Astrocyte (in vitro differentiated cells and primary cell): ENCODE measurements at places on chromosomes 1 and 21. TPM values are rescaled to one million over a fixed set of nuclear protein-coding genes. Genes with fewer than 3 reads are reported as not detected.
A peak's percentile ranks its signal among the peaks of the same experiment; 100 is the strongest.

The ADCY10 gene
- total RNA-seq: 0.07 and 0.27 TPM in 2 replicates

DNA sequence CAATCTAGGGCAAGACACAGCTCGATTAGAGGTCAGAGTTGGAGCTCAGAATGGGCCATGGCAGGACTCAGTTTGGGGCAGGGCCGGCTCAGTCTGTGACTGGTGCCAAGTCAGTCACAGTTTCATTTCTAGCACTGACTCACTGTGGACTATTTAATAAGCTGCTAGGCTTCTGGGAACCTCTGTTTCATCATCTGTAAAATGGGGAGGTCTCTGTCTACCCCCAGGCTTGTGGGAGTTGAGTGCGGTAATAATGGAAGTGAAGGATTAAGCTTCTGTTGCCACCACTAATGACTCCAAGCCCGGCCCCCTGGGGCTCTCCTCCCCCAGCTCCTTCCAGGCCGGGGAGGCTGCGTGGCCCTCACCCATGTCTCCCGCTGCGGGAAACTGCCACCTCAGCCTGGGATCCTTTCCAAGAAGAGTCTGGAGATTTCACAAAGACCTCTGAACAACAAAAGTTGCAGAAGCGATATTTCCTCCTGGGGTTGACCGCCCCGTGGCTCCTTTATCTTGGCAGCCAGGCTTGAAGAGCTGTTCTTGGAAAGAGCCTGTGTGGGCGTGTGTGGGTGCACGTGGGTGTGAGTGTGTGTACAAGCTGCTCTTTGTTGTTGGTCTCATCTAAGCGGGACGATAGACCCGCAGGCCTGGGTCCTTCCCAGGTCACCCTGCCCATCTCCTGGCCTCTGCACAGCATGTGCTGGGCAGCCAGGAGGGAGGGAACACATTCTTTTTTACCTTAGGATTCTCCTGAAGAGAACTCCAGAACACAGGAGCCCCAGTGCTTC, 29.1 kb downstream of the KNCN start:
- DNase-seq: peak; percentile 71
- H3K4me1 ChIP-seq: peaks cover 34% of the 10 kb centered on the region
- peaks cover 19% of the 10 kb centered on the region for H3K27me3 ChIP-seq

GRCh38 chr1:150173141-150173585, 23.4 kb downstream of the PLEKHO1 start:
- H3K27me3 ChIP-seq: no peaks in the 10 kb centered on the region
- H3K27ac ChIP-seq: no peak overlapping the region
- no peak overlapping the region for H3K4me3 ChIP-seq

DNA sequence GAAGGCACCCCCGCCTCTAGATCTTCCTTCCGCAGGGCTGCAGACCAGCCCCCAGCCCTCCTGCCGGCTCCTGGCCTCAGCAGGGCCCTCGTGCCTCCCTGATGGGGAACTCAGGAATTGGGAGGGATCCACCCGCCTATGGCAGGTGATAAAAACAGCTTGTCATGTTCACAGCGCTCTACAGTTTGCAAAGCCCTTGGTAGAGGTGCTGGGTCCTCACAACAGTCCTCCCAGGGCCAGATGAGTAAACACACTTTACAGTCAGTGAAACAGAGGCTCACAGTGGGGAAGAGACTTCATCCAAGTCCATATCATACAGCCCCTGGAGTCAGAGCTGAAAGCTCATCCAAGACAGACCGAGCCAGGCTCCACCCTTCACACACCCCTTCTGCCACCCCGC, 97.0 kb upstream of the IFFO2 start:
- no peak overlapping the region for H3K27ac ChIP-seq
- H3K36me3 ChIP-seq: no peaks in the 10 kb centered on the region
- peaks cover 6% of the 10 kb centered on the region for H3K4me1 ChIP-seq

DNA sequence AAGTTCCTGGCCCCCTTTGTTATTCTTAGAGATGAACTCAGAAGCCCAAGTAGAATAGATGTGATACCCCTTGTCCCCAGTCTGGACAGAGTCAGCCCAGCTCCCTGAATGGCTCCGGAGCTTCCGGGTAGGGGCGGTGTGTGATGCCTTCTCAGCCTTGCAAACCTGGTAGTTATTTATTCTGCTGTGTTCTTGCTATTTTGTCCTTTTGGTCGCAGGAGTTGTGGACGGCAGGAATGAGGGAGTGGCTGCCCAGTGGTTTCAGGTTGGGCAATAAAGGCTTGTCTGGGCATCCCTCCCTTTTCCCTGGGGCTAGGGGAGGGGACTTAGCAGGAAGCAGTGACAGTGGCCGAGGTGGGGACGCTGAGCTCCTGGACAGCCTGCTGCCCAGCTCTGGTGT, 2.8 kb downstream of the PTPRU start:
- H3K4me3 ChIP-seq: no peak overlapping the region
- no peaks in the 10 kb centered on the region for H3K36me3 ChIP-seq
- no peak for DNase-seq
- H3K4me1 ChIP-seq: peaks cover 33% of the 10 kb centered on the region

The PPIAL4G gene
- total RNA-seq: not detected in 2 replicates

The LEFTY1 gene
- total RNA-seq: 4.2 and 11.8 TPM in 2 replicates

DNA sequence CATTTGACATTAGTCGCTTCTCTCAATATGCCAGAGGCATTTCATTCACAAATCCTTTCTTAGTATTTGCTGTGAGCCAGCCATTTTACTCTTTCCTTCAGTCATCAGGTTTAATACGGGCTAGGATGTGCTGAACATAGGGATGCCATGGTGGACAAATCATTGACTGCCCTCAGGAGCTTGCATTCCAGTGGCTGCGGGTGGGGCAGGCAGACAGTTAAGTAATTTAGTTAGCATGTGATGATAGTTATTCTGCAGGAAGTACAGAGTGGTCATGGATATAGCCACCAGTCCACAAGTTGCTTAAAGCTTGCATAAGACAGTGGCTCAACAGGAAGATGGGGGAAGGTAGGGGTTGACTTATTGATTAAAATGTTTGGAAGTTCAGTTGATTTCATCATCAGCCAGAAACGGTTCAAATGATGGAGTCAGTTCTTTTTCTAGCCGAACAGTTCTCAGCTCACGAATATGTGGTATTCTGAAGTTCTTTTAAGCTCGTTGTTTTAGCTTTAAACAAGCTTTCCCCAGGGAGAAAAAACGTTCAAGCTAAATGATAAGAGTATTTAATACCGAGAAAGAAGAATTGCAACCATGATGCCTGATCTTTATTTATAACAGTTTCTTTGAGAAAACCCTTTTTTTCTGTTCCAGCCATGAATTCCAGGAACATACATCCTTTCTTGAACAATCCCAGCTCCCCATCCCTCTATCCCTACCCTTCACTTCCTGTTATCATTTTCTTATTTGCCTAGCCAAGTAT, 1.4 kb downstream of the SLC22A15 start:
- H3K4me1 ChIP-seq: no peaks in the 10 kb centered on the region
- peaks cover 4% of the 10 kb centered on the region for H3K27me3 ChIP-seq
- DNase-seq: peak; percentile 6
- H3K27ac ChIP-seq: no peak overlapping the region
- no peaks in the 10 kb centered on the region for H3K36me3 ChIP-seq
- H3K4me3 ChIP-seq: no peak overlapping the region
